ENCODE measurements at places on chromosomes 5 and 9.

- DNase-seq: no peak
Observed at GRCh38 chr5:95858023-95858461, 35.5 kb upstream of the GLRX start.

DNA sequence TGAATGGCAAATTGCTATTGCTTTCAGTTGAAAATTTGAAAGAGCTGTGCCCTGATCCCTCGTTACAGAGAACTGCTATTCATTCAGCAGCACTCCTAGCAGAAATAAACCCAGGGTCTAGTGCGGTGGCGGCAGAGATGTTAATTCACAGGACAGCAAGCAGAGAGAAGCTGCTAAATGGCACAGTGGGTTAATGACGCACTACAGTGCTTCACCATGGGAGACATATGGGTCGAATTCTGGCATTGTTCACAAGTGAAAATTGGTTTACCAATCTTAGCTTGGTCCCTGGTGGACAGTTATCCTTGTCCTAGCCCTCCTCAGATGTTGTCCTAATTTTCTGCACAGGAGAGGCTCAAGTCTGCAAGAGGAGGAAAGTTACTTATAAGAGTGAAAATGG, 807.4 kb downstream of the TLE1 start:
- DNase-seq: no peak

- no peak for DNase-seq
Observed at GRCh38 chr9:68979538-68980314, 34.2 kb downstream of the PRKACG start.

GRCh38 chr5:135750506-135750905, 84.0 kb upstream of the SLC25A48 start:
- DNase-seq: no peak

DNA sequence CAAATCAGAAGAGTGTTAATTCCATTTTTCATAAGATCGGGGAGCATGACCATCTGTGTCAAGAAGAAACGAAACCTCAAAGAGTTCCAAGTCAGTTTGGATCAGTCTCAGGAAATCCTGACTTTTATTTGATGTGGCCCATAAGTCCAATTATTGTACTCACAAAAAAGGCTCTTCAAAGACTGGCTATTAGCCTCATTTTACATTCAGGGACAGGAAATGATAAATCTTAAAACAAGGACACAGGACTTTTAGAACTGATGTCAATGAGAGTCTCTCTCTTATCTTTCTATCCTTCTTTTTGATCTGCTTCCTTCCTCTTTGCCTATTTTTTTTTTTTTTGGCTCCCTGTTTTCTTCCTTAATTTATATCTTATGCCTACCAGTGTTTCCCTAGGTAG, 43.7 kb upstream of the SHOC1 start:
- DNase-seq: no peak

DNA sequence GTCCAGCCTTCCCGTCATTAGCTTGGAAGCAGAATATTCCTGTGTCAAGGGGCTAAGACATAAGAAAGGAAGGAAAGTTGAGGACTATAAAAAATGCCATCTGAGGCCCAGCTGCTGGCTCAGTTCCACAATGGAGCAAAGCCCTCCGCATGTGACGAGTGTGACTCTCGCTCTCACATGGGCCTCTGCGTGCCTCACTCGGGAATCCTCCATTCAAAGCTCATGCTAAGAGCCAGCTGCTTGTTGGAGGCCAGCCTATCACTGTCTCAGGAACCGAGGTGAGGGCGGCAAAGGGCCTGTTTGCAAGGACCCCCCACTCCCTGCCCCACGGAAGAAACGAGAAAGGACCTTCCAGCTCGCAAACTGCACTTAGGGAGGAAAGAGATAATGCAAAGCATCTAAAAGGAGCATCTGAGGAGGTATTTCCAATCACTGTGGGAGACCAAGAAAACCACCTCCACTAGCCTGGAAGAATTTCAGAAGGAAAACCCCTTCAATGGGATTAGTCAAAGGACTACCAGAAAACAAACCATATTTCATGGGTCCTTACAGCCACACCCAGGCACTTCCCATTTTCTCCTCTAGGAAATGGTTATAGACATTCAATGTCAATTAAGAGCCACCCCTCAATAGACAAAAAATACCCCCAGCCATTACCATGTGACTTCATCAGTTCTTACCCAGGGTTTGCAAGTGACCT, 95.3 kb downstream of the PRRT1B start:
- no peak for DNase-seq
